CD4-positive, alpha-beta T cell treated with Interleukin-2 at 100 ng/mL for 4 hours (primary cell): ENCODE measurements at places on chromosomes 7 and 10.

DNA sequence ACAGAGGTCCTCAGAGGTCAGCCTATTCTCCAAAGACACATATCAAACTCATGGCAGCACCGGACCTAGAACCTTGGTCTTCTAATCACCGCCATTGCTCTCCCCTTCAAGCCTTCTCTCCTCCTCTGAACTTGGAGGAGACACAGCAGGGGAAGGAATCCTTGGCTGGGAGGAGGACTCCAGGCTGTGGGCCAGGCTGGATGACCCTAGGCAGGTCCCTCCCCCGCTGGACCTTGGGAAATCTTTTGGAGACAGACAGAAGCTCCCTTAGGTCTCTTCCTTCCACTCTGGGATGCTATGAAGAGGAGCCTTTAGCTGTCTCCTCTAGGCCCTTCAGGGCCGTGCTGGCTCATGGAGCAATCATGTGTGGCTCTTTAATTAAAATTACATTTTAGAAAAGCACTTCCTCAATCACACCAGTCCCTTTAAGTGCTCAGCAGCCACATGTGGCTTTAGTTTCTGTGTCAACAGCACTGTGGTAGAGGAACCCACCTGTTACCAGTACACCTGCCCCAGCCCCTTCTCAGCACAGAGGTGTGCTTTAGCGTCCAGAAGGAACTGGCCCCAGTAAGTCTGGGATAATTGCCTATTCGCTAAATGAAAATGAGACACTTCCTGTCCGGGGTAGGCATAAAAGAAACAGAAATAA is 238.2 kb downstream of the CELF2 start:
- DNase-seq, result no peak

GRCh38 chr10:48309711-48310226 is 3.3 kb downstream of the MAPK8 start:
- DNase-seq, result peak; percentile 4

GRCh38 chr7:7321681-7322080 is 139.3 kb downstream of the C1GALT1 start:
- no peak for DNase-seq

- no peak for DNase-seq
Measured at GRCh38 chr7:157945401-157945800, 608.6 kb downstream of the DNAJB6 start.

DNA sequence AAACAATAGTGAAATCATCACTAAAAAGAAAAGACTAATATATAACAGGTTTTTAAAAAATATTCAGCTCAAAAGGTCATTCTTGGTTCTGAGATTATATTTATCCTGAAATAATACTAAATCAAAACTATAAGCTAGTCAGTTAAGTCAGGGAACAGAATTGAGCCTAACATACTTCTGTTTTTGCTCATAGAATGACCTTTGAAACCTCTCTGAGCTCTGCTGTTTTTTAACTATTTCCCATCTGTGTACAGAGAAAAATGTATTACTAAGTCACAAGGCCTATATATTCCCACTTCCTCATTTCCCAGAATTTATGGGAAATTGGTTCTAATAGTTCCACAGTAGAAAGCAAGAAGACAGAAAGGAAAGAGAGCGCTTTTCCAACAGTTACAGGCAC is 346.8 kb upstream of the ETV1 start:
- no peak for DNase-seq

DNA sequence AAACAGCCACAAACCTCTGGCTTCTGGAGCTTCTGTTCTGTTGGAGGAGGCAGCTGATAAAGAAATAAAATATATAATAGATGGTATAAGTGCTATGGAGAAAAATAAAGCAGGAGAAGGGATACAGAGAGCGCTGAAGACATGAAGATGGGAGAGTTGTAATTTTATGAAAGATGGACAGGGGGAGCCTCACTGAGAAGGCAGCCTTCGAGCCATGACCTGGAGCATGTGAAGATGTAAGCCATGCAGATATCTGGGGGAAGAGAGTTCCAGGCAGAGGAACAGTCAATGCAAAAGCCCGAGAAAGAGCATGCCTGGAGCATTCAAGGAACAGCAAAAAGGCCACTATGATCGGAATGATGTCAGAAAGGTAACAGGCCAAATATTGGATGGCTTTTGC is 187.5 kb downstream of the KIAA1217 start:
- no peak for DNase-seq

- no peak for DNase-seq
Measured at GRCh38 chr7:86199881-86200614, 443.7 kb upstream of the GRM3 start.

DNA sequence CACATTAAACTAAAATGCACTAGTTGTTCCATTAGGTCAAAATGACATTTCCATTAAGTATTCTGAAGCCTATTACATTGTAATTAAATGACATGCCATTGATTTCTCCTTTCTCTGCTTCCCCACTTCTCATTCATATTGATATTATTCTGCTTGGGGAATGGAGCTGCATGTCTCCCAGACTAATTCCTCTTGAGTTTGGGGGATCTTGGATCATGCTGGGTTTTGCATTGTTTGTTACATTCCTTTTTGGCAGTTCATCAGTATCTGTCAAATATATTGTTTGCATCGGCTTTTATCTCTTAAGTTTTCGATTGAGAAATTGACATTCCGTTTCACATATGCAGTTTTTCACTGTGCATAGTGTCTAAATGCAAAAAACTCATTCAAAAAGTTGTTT is 65.1 kb upstream of the CYP26C1 start:
- DNase-seq, result no peak

- no peak for DNase-seq
Measured at GRCh38 chr7:92843034-92843760, 6.8 kb upstream of the CDK6 start.

- no peak for DNase-seq
Measured at GRCh38 chr10:74103560-74104258, 46.9 kb downstream of the AP3M1 start.

GRCh38 chr10:101783736-101784118 is 481 bp upstream of the NPM3 start:
- DNase-seq, result no peak

DNA sequence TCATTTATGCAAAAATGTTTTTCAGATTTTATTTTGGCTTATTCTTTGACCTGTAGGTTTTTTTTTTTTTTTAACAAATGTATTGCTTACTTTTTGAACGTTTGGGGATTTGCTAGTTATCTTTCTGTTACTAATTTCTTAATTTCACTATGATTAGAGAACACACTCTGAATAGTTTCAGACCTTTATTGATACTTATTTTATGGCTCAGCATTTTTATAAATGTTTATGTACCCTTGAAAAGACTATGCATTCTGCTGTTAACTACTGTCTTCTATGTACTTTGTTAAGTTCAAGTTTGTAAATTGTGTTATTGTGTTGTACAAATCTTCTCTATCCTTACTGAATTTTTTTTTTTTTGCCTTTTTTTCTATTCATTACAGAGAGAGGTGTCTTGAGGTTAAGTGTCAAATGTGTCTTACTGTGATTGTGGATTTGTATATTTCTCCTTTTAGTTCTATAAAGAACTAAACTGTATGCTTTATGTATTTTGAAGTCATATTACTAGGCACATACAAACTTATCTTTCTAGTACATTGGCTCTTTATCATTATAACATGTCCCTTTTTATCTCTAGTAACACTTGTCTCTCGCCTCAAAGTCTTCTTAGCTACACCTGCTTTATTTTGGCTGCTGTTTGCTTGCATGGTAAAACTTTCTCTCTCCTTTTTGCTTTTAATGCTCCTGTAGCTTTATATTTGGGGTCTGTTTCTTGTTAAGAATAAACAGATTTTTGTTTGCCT is 8.1 kb downstream of the MKLN1 start:
- no peak for DNase-seq

GRCh38 chr10:119377451-119377957 is 165.0 kb downstream of the RGS10 start:
- DNase-seq, result no peak

DNA sequence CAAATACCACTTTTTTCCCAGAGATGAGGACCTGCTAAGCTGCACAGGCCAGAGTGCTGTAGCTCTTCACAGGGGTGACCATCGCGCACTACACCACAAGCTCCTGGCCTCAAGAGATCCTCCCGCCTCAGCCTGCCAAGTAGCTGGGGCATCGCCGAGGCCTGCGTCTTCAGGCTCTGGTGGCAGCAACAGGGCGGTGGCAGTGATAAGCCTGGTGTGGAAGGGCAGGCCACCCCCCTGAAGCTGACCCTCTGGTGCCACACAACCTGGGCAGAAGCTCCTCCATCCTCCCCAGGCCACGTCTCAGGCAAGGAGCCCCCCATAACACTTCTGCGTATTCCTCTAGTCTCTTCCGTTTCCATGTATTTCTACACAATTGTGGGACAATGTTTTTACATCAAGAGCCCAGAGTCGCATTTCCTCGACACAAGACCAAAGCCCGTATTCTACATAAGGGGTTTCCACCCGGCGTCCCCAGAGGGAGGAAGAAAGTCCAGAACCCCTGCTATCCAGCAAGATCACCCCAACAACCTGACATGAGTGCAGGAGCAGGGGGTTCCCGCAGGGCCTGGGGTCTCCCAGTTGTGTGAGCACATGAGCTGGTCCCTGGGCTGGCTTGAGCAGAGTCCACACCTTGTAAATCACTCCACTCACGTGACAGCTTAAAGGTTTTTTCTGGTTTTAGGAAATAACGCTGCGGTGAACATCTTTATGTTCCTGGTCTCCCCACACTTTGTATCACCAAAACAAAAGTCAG is 37.6 kb upstream of the NCAPG2 start:
- no peak for DNase-seq

DNA sequence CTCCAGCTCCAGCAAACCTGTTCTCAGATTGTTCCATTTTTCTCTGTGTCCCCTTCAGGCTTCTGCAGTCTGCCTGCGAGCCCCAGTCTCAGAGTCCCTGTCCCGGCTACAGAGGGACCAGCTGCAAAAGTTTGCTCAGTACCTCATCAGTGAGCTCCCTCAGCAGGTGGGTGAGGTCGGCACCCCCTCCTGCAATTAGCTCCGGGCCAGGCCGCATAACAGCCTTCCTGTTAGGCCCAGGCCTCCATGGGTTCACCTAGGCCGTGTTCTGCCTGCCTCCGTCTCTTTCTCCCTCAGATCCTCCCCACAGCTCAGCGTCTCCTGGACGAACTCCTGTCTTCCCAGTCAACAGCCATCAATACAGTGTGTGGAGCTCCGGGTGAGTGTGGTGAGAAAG is 4.3 kb downstream of the ZSWIM8 start:
- no peak for DNase-seq
